ENCODE measurements at places on chromosomes 16 and 17. TPM values are rescaled to one million over a fixed set of nuclear protein-coding genes. Genes with fewer than 3 reads are reported as not detected.
A peak's percentile ranks its signal among the peaks of the same experiment; 100 is the strongest.

- peak overlapping the region; percentile 98 for H3K27ac ChIP-seq
- peaks cover 6% of the 10 kb centered on the region for H3K4me1 ChIP-seq
- no peaks in the 10 kb centered on the region for H3K27me3 ChIP-seq
- DNase-seq, result no peak
- H3K36me3 ChIP-seq, result peaks cover 30% of the 10 kb centered on the region
- peak overlapping the region; percentile 76 for H3K4me3 ChIP-seq
These were observed 504 bp downstream of the ZNF263 start for GRCh38 chr16:3283543-3284447.

GRCh38 chr17:56499799-56500388 is 93.6 kb upstream of the NOG start:
- H3K27ac ChIP-seq, result no peak overlapping the region
- H3K4me1 ChIP-seq, result 0 out of 2 replicates have a peak, but pooled peaks cover 1% of the 10 kb centered on the region
- peak; percentile 73 for DNase-seq

DNA sequence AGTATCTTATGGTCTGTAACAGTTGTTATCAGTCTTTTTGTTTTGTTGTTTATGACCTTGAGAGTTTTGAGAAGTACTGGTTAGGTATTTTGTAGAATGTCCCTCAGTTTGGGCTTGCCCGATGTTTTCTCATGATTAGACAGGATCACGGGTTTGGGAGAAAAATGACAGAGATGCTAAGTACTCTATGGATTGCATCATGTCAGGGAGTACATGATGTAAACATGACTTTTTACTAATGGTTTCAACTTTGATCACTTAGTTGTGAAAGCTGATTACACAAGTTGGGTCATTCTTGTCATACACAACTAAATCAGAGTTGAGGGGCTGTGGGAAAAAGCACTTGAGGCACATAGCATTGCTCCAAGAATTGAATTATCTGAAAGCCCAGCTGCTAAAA is 94.7 kb upstream of the SIAH1 start:
- H3K4me1 ChIP-seq, result no peaks in the 10 kb centered on the region
- no peak overlapping the region for H3K27ac ChIP-seq
- no peaks in the 10 kb centered on the region for H3K27me3 ChIP-seq
- no peak overlapping the region for H3K4me3 ChIP-seq

DNA sequence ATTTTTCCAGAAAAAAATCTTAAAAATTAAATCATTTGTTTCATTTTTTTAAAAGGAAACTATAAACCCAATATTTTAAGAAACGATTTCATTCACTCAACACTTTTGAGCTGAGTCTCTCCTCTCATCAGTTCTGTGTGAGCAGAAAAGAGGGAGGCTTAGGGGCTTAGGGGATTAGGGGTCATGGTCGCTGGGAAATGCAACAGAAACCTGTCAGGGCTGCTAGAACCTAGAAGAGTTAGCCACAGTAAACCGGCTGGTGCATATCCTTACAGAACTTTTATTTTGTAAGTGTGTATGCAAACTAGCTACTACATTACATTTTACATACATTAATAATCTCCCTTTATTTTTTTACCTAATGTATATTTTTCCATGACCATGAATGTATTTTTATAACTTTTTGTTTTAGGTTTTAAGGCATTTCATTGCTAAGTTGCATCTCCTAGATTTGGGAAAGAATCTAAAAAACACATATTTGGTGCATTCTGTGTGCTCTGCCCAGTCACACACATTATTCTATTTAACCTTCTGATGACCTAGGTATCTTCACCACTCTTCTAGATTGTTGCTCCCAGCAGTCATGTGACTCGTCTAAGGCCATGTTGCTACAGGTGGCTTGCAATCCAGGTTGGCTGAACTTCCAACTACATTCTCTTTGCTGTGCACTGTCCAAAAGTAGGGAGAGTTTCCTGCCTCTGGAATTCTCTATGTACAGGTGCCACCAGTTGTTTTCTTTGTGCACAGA is 24.4 kb downstream of the TBC1D3B start:
- no peak overlapping the region for H3K4me3 ChIP-seq
- peaks cover 7% of the 10 kb centered on the region for H3K27me3 ChIP-seq
- H3K36me3 ChIP-seq, result peaks cover 3% of the 10 kb centered on the region

DNA sequence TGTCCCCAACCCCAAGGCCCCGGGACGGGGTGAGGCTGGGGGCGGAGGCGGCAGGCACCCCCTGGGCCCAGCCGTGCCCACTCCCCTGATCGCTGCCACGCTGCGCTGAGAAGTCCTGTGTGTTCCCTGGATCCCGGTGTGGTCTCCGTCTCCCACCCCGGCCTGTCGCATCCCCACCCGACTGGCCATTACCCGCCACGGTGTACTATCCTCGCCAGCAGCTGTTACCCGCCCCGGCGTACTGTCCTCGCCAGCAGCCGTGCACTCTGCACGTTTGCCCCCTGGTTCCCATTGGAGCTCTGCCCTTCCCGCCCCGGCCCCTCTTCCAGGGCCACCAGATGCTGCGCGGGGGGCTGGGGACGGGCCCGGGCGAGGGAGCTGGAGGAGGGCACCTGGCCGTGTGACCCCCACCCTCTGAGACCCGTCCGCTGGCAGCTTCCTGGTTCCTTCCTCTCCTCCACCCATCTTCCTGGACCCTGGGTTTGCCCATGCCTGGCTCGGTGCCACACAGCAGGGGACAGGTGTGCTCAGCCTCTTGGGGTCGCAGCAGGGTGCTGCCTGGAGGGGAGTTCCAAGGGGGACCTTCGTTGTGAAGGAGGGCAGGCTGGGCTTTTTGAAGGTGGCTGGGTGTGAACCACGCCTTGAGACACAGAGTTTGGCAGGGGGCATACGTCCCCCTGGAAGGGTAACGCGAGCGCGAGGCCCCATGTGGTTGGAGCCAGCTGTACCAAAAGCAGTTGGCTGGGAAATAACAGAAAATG is 19.7 kb downstream of the BAHCC1 start:
- no peak overlapping the region for H3K27ac ChIP-seq
- no peaks in the 10 kb centered on the region for H3K36me3 ChIP-seq
- no peaks in the 10 kb centered on the region for H3K27me3 ChIP-seq
- no peak overlapping the region for H3K4me3 ChIP-seq
- H3K4me1 ChIP-seq, result peaks cover 26% of the 10 kb centered on the region

GRCh38 chr16:6836766-6837165 is 495.9 kb upstream of the RBFOX1 start:
- H3K36me3 ChIP-seq, result no peaks in the 10 kb centered on the region
- DNase-seq, result no peak
- no peaks in the 10 kb centered on the region for H3K4me1 ChIP-seq
- no peak overlapping the region for H3K4me3 ChIP-seq

GRCh38 chr17:43169561-43170139 is 1.4 kb upstream of the NBR1 start:
- peak overlapping the region; percentile 90 for H3K4me3 ChIP-seq
- H3K27ac ChIP-seq, result peak overlapping the region; percentile 55
- H3K27me3 ChIP-seq, result no peaks in the 10 kb centered on the region
- H3K36me3 ChIP-seq, result no peaks in the 10 kb centered on the region
- peaks cover 11% of the 10 kb centered on the region for H3K4me1 ChIP-seq

DNA sequence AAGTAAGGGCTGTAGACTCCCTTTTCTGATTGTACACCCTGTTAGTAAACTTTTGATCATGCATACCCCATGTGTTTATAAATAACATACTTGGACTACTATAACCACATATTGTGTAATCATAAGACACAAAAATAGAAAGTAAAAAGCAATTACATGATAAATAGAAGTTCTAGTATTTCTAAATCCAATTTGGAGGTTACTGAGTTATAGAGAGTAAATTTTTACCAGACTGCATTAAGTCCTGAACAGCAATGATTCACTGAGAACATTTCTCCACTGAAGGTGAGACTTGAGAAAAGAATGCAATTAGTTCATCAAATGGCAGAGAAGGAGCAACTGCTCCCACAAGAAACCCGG is 7.7 kb upstream of the TBKBP1 start:
- H3K27ac ChIP-seq, result no peak overlapping the region
- H3K4me1 ChIP-seq, result no peaks in the 10 kb centered on the region
- H3K27me3 ChIP-seq, result no peaks in the 10 kb centered on the region
- no peak for DNase-seq

GRCh38 chr16:85948138-85948509 is 49.2 kb downstream of the IRF8 start:
- H3K27me3 ChIP-seq, result peaks cover 72% of the 10 kb centered on the region
- no peak for DNase-seq
- no peaks in the 10 kb centered on the region for H3K4me1 ChIP-seq

DNA sequence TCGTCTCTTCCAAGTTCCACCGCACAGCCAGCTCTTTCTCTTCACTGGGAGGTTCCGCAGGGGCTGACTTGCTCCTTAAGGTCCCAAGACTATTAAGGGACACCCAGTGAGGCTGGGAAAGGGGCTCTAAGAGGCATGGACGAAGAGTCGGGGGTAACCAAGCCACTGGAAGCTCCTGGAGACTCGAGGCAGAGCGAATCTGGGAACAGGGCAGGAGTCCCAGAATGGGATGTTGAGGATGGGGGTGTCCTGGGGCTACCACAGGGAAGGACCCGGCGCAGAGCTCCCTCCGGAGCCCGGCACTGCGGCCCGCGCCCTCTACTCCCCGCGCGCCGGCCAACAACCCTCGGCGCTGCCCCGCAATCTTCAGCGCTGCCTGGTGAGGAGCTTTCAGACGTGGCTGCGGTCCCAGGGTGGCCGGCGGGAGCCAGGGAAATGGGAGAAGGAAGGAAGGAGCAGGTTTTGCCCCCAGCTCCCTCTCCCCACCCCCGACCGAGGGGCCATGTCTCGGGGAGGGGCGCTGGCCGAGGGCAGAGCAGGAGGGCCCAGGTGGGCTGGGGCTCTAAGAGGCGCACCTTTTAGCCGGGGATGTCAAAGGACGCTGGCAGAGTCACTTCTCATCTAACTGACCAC is 581 bp downstream of the CHST5 start:
- no peak overlapping the region for H3K4me3 ChIP-seq
- H3K27me3 ChIP-seq, result no peaks in the 10 kb centered on the region
- DNase-seq, result no peak
- H3K27ac ChIP-seq, result no peak overlapping the region
- no peaks in the 10 kb centered on the region for H3K36me3 ChIP-seq
- H3K4me1 ChIP-seq, result no peaks in the 10 kb centered on the region

- H3K4me1 ChIP-seq, result peaks cover 34% of the 10 kb centered on the region
- H3K4me3 ChIP-seq, result peak overlapping the region; percentile 93
- peaks cover 8% of the 10 kb centered on the region for H3K36me3 ChIP-seq
- no peaks in the 10 kb centered on the region for H3K27me3 ChIP-seq
- H3K27ac ChIP-seq, result no peak overlapping the region
- DNase-seq, result peak; percentile 12
These were observed 1.6 kb downstream of the ACLY start for GRCh38 chr17:41917192-41917591.

DNA sequence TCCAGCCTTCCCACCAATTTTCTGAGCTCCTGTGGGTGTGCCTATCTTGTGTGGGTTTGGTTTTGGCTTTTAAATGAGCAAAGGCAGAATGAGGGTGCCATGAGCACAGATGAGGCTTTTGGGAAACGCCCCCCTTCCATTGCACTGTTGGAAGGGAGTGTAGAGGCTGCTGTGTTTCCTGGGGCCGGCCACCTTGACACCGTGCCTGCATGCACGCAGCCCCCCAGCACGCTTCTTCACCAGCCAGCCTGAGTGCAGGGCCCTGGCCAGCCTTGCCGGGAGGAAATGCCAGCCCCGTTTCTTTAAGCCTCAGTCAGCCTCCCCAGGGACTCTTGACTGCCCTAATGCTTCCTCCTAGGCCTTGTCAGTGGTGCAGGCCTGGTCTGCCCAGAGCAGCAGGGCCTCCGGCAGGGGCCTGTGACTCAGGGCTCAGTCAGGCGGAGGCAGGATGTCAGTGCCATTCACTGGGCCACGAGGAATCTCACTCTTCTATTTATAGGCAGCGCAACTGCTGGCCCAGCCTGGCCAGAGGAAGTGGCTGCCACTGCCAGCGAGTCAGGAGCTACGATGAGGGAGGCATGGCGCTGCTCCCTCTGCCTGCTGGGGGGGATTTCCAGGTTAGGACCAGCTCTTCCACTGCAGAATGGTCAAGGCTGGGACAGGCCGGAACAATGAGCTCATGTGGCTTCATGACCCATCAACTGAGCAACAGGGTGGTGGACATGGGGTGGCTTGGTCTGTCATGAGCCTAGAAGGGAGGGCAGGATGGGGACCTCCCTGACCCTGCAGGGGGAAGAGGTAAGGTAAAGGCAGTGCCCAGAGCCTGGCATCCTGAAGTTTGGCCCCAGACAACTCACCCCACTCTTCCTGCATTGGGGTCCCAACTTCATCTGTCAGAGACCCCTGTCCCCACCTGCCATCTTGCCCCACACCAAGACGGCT is 205.2 kb downstream of the RAB11FIP4 start:
- peaks cover 32% of the 10 kb centered on the region for H3K4me1 ChIP-seq
- no peaks in the 10 kb centered on the region for H3K27me3 ChIP-seq
- no peak overlapping the region for H3K4me3 ChIP-seq
- H3K36me3 ChIP-seq, result no peaks in the 10 kb centered on the region

- no peaks in the 10 kb centered on the region for H3K27me3 ChIP-seq
- H3K27ac ChIP-seq, result no peak overlapping the region
- H3K4me1 ChIP-seq, result peaks cover 39% of the 10 kb centered on the region
- no peak overlapping the region for H3K4me3 ChIP-seq
- no peaks in the 10 kb centered on the region for H3K36me3 ChIP-seq
- DNase-seq, result no peak
These were observed 4.1 kb downstream of the CFAP20 start for GRCh38 chr16:58125041-58125440.

DNA sequence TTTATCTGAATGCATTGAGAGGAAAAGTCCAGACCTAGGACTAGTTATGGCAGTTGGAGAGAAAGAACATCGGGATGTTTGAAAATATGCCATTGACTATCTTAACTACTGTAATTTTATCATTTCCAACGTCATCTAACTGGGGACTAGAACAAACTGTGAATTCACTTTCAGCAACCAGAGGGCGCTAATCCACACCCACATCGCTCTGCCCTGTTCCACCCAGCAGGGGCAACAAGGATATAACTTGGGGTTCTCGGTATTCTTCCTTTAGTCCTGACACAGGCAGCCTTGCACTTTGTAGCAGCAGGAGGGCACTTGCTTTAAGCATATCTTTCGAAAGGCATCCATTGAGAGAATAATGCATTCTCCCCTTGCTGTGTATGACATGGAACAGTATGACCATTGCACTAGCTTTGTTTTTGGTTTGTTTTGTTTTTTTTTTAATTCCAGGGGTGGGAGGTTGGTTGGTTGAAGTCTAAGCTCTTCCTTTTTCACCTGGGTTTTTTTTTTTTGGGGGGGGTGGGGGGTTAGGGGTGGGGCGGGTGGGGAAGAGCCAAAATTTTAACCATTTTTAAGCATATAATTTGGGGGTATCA is 31.5 kb downstream of the SIAH1 start:
- H3K27ac ChIP-seq, result no peak overlapping the region
- no peaks in the 10 kb centered on the region for H3K36me3 ChIP-seq
- H3K4me3 ChIP-seq, result no peak overlapping the region
- no peaks in the 10 kb centered on the region for H3K4me1 ChIP-seq

Gene NPIPA1
- 10.9 TPM for total RNA-seq

Gene KRT39
- not detected for total RNA-seq

Gene CCL2
- total RNA-seq, result not detected

Gene FBXO39
- total RNA-seq, result not detected

Gene ASGR1
- total RNA-seq, result 0.95 TPM

Gene KRT31
- total RNA-seq, result not detected

Gene GAS2L2
- not detected for total RNA-seq
